ENCODE measurements at places on chromosomes 13 and 19.

- DNase-seq = peak; percentile 78
Measured at GRCh38 chr19:48445256-48445605, 552 bp upstream of the GRWD1 start.

GRCh38 chr13:40389081-40389641 is 277.3 kb downstream of the FOXO1 start:
- peak; percentile 41 for DNase-seq

GRCh38 chr13:26468265-26468801 is 89.2 kb upstream of the WASF3 start:
- DNase-seq = no peak

DNA sequence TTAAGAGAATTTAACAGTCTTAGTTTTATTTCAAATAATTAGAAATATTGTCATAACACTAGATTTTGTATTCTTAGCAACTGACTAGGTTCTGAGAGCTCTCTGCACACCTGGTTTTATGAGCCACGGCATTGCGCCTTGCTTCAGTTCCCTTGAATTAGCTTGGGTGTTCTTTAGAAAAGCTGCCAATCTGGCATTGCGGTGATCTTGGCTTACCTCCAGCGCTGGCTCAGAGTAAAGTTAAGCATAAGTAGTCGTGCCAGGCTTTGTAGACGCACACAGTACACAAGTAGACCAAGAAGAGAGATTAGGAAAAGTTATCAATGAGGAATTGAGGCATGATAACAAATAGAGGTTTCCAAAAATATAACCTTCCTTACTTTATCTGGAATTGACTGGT is 45.7 kb downstream of the TPP2 start:
- DNase-seq = no peak

DNA sequence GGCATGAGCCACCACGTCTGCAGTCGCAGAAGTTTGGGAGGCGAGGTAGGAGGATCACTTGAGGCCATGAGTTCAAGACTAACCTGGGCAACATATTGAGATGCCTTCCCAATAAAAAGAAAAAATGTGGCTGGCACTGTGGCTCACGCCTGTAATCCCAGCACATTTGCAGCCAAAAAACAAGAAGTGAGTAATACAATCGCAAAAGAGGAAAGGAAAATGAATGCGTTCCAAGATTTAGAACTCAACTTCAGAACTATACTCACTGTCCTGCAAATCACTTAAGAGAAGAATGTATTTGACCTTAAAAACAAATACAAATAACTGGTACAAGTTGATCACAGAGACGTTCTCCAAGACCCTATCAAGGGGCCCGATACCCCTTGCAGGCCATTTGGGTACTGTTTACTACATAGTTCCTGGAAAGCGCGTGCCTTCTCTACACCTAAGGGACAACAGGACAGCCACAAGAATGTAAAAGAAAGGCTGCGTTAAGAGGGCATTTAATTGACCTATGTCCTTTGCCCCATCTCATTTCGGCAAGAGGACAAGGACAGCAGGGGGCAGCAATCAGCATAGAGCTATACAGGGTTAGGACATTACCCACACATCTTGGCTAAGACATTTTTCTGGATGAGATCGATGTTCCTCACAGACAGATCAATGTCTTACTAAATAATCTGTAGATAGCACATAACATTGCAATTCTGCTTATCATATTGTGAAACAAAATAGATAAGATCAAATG is 41.3 kb downstream of the FLT3 start:
- DNase-seq = peak; percentile 34

- DNase-seq = no peak
Measured at GRCh38 chr19:6239401-6239844, 40.4 kb downstream of the MLLT1 start.

DNA sequence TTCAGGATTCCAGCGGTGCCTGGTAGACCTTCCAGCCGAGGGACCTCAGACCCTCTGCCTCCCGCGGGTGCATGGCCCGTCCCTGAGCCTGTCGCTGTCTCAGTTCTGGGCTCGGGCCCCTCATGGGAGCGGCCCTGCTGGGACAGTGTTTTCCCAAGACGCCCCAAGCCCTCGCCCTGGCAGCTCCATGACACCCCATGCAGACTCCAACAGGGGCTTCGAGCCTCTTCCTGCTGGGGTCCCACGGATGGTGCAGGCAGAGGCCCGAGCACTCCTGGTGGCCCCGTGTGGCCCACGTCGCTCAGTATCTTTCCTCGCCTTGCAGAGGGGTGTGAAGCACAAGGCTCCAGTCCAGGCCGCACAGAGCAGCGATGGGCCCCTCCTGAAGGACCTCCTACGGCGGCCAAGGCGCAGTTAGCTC is 88.8 kb upstream of the MCF2L start:
- DNase-seq = no peak

- DNase-seq = no peak
Measured at GRCh38 chr19:6868351-6868750, 19.0 kb upstream of the ADGRE1 start.

DNA sequence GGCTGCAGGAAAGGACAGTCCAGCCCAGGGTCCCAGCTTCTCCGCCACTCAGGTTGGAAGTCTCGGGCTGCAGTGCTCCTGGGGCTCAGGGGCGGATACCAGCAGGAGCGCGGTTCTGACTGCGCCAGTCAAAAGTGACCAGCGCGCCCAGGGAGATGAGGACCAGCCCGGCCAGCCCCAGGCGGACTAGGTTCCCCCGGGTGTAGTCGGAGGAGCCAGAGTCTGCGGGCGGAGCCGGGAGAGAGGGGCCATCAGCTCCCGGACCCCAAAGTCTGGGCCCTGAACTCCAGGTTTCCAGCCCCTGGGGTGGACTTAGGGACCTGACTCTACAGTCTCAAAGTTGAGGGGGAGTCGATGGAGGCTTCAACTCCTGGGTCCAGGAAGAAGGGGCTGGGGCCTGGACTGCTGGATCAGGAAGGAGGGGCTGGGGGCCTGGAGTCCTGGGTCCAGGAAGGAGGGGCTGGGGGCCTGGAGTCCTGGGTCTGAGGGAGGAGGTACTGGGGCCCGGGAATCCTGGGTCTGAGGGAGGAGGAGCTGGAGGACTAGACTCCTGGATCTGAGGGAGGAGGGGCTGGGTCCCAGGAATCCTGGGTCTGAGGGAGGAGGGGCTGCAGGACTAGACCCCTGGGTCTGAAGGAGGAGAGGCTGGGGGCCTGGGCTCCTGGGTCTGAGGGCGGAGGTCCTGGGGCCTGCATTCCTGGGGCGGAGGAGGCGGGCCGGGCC is 5.3 kb downstream of the OSCAR start:
- DNase-seq = no peak

GRCh38 chr19:7742575-7742974 is 4.8 kb downstream of the CD209 start:
- no peak for DNase-seq

- no peak for DNase-seq
Measured at GRCh38 chr19:30419568-30420180, 47.5 kb downstream of the ZNF536 start.

GRCh38 chr19:50418176-50419021 is at the start of gene SPIB:
Gene SPIB (plus strand): TSS chr19:50418938. CDS start chr19:50418963, 25 bp downstream.
- peak; percentile 73 for DNase-seq

DNA sequence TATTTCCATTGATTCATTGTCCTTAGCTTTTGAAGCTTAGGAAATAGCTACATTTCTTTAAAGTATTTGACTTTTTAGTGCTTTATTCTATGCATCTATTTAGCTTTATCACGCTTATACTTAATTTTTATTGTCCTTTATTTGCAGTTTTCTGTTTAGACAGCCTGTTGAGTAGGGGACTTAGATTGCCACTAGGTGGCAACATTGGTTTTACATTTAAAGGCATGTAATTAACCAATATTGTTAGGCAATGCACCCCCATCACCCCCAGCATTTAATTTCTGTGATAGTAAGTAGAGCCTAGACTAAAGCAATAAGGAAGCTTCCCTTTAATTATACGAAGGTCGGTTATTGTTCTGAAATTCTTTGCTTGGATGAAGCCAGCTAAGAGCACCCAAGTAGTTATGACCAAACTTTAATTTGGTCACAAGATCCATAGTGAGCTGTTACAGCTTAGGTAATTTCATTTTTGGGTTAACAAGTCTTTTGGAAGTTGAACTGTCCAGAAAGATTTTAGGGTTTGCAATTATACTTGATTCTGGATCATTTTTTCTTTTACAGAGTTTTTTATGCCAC is 36.5 kb downstream of the B3GLCT start:
- peak; percentile 21 for DNase-seq

- peak; percentile 61 for DNase-seq
Measured at GRCh38 chr19:35993923-35994598, 927 bp upstream of the SDHAF1 start.

GRCh38 chr19:15998166-15998565 is 49.4 kb downstream of the OR10H4 start:
- no peak for DNase-seq

DNA sequence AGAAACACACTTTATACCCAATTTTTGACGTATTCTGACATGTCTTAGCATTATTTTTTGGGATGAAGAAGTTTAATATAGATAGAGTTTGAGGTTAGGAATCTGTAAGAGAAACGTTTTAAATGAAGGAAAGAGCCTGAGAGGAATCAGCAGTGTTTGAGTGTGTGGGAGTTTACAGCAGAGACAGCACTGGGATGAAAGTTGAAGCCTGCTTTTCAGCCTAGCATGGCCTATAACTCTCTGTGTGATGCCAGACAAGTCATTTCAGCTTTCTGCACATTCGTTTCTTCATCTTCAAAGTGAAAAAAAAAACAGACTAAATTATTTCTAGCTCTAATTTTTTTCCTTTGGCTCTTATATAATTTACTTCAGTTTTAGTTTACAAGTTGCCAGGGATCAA is 177.1 kb downstream of the RGCC start:
- no peak for DNase-seq

- no peak for DNase-seq
Measured at GRCh38 chr13:62014299-62014698, 598.6 kb upstream of the PCDH20 start.

DNA sequence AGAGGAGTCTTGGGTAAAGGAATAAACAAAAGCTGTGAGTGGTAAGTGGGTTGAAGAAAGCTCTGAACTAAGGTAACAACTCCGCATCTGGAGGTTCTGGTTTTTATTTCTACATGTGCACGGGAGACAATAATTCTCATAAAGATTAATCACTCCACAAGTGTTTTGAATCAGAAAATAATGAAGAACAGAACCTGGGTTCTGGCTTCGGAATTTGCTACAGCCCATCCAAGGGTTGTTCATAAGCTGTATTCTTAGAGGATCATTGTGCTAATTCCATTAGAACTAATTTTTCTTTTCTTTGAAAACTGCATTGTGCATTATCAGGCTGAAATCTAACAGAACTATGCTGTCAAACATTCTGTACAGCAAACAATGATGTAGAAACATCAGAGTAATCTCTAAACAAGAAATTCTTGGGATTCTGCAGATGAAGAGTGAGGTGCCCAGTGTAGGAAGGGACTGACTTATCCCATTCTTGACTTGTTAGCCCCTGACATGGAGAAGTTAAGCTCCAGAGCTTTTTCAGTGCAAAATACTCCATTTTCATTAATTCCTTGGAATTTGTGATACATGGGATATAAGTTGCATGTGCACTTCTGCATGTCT is 368.2 kb downstream of the COG6 start:
- DNase-seq = no peak

DNA sequence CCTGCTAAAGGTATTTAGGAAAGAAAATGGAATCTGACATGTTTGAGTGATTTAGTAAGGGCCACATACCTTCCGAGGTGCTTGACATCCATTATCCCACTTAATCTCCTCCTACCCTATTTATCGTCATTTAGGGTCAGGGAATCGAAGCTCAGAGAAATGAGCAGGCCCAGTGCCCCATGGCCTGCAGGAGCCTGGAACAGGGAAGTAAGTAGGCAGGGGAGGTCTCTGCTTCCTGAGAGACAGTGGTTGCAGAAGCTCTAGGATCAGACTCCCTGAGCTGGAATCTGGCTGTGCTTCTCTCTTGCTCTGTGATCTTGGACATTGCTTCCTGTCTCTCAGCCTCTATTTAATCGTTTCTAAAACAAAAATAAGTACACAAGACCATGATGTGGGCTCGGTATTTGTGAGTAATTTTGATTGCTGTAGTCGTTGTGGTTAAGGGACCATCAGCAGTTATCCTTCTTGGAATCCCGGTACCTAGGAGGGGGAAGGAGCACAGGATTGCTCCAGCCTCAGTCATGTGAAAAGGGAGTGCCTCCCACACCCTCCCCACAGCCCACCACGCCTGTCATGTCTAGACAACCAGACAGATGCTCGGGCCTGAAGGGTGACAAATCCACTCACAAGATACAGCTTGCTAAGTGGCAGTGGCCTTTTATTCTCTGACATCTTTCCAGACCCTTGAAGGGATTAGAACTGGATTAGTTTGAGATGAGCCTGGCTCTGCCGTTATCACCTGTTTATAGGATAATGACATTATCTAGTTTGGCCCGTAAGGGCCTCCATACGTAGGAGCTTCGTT is 169.2 kb upstream of the TSHZ3 start:
- no peak for DNase-seq

GRCh38 chr19:35042056-35042730 is 672 bp downstream of the HPN start:
- DNase-seq = no peak

- DNase-seq = no peak
Measured at GRCh38 chr13:27200413-27201070, 28.9 kb upstream of the USP12 start.

DNA sequence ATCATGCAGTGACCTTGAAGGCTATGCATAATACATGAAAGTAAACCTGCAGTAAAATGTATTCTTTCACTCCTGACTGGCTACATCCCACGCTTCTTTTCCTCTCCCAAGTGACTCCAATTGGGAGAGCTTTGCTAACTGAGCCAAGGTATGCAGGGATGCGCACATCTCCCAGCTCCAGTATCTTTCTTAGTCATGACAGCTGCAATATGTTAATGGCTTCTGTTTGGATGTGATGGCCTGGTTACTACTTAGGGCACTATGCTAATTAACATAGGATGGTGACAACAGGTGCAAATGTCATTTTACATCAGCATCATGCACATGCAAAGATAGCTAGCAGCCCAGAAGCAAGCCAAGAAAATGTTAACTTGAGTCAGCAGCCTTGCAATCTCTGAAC is 134.7 kb downstream of the POU4F1 start:
- no peak for DNase-seq

DNA sequence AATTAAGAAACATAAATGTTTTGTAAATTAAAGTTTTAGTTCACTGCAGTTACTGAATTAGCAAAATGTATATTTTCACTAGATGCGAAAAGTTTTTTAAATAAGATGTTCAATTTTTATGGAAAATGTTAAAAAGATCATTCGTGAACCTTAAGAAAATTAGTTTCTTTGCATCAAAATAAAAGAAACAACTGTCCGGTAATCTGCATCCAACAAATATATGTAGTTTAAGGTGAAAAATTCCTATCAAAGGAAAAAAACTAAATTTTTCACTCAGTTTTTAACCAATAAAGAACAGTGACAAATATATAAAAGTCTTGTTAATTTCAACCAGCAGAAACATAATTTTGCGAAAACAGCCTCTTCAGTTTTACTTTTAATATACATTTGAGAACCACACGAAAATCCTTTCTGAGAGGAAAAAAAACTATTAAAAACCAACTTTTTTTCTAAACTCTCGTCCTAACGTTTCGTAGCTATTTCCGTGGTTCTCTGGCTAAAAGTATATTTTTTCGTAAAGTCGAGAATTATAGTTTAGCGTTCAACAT is 64.5 kb downstream of the KCNRG start:
- no peak for DNase-seq
